ENCODE measurements at places on chromosomes 11 and 22.

GRCh38 chr22:23800297-23801237, 13.8 kb downstream of the SMARCB1 start:
- no peak for DNase-seq

GRCh38 chr11:129331871-129332274, 43.8 kb upstream of the BARX2 start:
- DNase-seq: peak; percentile 48

DNA sequence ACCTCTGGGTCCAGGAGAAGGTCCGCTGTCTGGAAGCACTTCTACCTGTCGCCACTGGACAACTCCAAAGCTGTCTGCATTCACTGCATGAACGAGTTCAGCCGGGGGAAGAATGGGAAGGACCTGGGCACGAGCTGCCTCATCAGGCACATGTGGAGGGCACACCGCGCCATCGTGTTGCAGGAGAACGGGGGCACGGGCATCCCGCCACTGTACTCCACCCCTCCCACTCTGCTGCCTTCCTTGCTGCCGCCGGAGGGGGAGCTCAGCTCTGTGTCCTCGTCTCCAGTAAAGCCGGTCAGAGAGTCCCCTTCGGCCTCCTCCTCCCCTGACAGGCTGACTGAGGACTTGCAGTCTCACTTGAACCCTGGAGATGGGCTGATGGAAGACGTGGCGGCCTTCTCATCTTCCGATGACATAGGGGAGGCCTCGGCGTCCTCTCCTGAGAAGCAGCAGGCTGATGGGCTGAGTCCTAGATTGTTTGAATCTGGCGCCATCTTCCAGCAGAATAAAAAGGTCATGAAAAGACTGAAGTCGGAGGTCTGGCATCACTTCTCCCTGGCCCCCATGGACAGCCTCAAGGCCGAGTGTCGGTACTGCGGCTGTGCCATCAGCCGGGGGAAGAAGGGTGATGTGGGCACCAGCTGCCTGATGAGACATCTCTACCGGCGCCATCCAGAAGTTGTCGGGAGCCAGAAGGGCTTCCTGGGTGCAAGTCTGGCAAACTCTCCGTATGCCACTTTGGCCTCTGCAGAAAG, 31.0 kb downstream of the ZBED4 start:
- DNase-seq: no peak

DNA sequence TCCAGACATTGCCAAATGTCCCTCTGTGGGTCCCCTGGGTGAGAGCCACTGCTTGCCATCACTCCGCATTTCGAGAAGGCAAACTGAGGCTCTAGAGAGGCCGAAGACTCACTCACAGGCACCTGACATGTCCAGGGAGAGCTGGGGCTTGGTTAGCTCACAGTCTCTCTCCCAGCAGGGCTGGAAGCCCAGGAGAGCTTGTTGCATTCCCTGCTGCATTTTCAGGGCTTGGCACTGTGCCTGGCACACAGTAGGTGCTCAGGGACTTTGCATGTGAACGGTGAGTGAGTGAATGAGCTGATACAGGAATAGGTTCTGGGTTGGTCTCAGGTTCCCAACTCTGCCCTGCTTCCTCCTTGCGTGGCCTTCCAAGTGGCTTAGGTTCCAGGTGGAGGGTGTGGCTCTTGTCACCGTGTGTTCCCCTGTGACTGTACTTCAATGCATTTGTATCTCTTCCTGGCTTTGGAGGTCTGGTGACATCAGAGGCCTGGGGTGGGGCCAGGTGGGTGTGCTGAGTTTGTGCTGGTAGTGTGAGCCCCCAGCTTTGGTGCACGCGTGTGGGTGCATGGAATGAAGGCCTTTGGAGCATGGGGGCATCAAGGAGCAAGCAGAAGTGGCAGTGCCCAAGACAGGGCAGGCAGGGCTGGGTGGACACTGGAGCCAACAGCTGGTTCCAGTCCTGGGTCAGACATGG, 18.4 kb upstream of the SMIM38 start:
- DNase-seq: no peak

GRCh38 chr11:132028380-132029240, 658.2 kb downstream of the NTM start:
- DNase-seq: no peak

DNA sequence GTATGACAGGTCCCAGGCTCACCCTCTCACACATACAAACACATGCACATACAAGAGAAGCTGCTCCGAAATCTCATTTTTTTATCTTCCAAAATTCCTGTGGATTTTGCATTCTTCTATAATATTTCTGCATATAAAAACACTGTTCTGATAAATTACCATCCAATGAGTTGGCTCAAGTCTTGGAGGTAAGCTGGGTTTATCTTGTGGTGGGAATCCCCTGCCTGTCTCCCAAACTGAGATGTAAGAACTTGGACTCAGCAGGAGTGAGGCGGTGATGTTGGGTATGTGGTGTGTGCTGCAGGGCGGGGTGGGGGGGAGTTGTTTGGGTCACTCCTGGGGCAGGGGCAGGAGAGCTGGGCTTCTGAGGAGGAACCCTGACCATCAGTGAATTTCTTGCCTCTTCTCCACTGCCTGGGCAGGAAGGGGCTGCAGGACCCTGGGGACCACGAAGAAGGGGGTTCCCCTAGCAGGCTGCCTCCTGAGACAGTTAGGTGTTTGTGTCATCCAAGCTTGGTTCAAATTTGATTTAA, 6.8 kb upstream of the P2RY6 start:
- DNase-seq: no peak

- DNase-seq: no peak
Measured at GRCh38 chr22:37354261-37354660, 72.0 kb downstream of the CYTH4 start.

- no peak for DNase-seq
Measured at GRCh38 chr11:32092581-32093170, 1.8 kb downstream of the RCN1 start.

Measured in D721Med (cell line).